ENCODE measurements at places on chromosomes 6 and 20. TPM values are rescaled to one million over a fixed set of nuclear protein-coding genes. Genes with fewer than 3 reads are reported as not detected.
A peak's percentile ranks its signal among the peaks of the same experiment; 100 is the strongest.

MEP1A gene
- not detected for total RNA-seq

SIRPD gene
- not detected for total RNA-seq

SAMD5 gene
- total RNA-seq = 0.38 TPM

PLN gene
- 1.8 TPM for total RNA-seq

WASF1 gene
- 8.0 TPM for total RNA-seq

ASIP gene
- total RNA-seq = 2.0 TPM

IL17A gene
- total RNA-seq = not detected

OSER1 gene
- 41.2 TPM for total RNA-seq

KIF25 gene
- total RNA-seq = not detected

- DNase-seq = peak; percentile 56
Measured at GRCh38 chr6:13725570-13725969, 13.9 kb upstream of the RANBP9 start.

DNA sequence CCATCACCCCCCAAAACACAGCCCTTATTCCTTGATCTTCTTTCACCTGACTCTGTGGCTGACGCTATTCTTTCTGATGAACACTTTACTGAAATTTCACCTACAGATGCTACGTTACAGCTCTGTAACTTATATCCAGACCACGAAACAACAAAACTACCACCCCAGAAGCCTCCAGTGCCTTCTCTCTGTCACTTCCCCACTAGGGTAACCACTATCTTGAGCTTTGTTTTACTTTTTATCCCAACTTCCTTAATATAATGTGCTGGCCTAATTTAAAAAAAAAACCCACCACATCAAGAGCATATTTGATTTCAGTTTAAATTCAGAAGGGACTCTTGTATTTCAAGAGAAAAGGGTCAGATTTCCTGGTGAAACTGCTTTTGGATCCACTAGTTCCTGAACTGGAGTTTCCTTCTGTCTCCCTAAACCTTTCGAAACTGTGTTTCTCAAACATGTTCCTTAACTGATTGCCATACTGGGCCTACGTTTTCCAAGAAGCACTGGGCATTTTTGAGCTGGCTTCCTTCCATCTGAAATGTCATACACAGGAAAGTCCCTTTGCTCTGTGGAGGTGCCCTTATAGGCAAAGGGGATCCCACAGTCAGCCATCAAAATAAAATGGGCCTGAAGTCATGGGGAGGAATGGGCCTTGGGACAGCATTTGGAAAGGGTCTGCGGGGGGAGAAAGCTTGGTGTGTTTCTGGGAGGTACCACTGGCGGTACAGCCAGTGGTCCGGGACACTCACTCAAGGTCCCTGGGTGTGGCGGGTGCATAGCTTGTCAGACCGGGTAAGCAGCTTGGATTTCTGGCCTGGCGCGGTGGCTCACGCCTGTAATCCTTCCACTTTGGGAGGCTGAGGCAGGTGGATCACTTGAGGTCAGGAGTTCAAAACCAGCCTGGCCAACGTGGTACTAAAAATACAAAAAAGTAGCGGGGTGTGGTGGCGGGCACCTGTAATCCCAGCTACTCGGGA is 25.8 kb upstream of the RTF2 start:
- DNase-seq = no peak

- no peak for DNase-seq
Measured at GRCh38 chr6:157123234-157123633, 200.1 kb downstream of the TMEM242 start.

DNA sequence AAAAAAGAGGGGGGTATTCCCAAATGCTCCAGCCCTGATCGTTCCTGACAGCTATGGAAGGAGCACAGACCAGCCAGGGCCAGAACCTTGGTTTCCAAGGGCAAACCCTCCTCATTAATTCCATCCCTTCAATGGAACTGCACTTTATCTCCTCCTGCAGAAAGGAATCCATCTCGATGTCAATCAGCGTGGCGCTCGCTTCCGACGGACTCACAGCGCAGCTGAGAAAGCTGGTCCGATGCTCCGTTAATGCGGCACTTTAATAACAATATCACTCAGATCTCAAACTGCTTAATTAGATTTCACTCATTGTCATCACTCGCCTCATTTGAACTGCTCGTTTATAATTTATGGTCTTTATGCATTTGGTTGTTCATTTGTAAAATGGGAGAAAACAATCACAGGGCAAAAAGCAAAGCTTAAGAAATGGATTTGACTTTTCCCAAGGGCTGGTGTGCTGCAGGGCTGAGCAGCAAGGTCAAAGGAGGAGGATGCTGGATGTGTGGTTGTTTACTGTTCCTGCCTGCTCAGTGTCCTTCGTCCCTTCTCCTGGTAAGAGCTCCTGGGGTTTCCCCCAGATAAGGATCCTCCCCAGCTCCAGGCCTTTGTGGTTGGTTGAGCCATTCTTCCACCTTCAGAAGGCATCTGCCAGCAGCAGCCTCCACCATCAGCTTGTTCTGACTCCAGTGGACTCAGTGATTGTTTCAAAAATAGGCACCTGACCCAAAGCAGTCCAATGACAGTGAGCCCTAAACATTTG is 152.7 kb downstream of the ANKRD60 start:
- DNase-seq = peak; percentile 68

DNA sequence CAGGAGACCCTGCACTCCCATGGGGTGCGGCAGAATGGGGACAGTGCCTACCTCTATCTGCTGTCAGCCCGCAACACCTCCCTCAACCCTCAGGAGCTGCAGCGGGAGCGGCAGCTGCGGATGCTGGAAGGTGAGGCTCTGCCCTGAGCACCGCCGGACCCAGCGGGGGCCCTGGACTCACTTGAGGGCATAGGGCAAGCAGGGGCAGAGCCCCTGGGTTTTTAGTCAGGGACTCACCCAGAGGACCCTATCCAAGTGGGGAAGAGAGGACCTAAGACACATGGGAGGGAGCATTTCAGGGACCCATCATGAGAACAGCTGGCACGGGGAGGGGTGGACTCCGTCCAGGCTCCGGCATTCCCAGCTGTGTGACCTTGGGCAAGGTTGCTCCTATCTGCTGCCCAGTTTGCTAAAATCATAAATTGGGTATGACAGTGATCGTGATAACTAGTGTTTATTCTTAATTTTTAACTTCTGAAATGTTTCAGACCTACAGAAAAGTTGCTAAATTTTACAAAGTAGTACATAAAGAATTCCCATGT is 9.8 kb downstream of the RBCK1 start:
- DNase-seq = no peak

DNA sequence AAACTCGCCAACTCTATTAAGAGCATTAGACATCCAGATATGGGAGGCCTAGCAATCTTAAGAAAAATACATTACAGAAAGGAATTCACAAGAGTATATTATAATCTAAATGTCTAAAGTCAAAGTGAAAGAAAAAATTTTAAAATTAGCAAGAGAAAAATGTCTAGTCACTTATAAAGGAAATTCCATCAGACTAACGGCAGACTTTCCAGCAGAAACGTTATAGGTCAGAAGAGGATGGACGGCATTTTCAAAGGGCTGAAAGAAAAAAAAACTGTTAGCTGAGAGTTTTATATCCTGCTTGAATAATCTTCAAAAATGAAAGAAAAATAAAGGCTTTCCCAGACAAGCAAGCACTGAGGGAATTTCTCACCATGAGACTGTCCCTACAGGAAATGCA is 269.0 kb downstream of the HDGFL1 start:
- DNase-seq = no peak

DNA sequence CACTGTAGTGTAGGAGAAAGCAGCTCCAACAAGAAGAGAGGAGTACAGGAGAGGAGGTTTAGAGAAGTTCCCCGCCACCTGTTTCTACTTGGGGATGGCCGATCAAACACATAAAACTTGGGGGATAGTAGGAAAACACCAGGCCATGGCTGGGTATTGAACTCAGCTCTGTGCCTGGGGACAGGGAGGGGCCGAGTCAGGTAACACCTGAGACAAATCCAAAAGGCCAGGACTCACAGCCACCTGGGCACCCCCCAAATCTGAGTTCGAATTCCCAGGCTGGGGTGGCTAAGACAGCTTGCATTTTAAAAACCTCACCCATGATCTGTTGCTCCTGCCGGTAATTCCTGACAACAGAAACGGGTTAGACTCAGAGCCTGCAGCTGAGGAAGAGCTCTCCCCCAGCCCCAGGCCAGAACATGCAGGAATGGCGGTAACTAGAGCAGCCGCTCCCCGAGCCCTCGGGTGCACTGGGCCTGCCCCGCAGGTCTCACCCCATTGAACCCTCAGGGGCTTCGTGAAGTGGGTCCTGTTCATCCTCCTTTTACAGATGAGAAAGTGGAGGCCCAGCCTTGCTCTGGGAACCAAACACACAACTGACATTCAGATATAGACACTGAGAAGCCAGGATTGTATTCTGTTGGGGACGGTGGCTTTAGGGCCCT is 61.0 kb downstream of the TCP11 start:
- no peak for DNase-seq

GRCh38 chr6:25026723-25027122 is 91.0 kb upstream of the RIPOR2 start:
- DNase-seq = no peak

DNA sequence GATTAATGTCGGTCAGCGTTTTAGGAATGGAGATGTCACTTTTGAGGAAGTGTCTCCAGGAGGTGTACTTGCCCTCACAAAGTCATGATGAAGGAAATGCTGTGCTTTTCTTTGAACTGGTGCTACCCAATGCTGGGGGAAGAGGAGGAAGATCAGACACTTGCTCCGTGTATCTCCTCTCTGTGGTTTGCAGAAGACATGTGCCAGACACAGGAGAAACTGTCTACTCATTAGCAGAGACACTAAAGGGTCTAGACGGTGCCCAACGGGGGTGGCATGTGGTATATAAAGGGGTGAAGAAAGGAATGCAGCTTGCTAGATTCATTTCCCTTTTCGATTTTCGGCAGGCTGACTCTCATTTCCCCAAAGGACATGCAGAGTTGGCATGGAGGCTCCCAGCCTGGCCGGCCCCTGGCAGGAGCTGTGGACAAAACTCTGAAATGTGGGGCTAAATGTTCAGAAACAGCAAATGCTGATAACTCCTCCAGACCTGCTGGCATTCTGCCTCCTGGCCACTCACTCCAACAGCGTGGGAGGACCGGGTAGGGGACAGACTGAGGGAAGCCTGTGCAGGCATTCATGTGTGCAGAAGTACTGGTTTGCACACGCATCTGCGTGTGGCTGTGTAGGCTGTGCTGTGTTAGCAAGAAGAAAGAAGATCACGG is 59.6 kb upstream of the QKI start:
- no peak for DNase-seq

GRCh38 chr6:110389689-110390382 is 25.5 kb downstream of the DDO start:
- no peak for DNase-seq

- DNase-seq = no peak
Measured at GRCh38 chr6:138522611-138523010, 23.3 kb upstream of the NHSL1 start.

DNA sequence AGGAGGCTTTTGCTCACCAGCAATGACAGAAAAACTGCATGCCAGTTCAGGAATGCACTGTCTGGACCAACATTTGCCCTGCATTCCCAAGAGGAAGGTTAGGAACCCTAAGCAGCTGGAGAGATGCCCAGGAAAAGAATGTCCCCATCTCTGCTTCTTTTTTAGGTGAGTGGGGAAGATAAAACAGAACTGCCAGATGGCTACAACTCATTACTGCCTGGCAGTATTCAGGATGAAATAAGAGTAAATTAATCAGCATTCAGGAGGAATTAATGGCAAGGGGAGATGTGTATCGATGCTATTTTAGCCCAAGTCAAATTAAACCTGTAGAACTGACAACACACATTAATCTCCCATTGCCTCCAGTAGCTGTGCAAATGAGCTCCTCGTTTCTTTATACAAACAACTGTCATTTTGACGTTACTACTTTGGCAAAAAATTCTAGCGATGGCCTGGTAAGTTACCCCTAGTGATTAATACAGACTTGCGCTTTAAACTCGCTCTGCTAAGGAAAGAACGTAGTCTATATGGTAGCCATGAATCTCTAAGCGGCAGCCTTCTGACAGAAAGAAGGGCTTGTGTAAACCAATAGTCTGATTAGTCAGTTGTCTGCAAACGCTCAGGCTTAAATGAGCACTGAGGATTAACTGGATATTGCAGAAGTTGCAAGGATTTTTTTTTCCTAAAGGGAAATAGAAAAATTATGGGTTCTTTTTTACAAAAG is 16.7 kb upstream of the SMLR1 start:
- DNase-seq = no peak

GRCh38 chr20:10550204-10551118 is 115.4 kb downstream of the SLX4IP start:
- DNase-seq = no peak

DNA sequence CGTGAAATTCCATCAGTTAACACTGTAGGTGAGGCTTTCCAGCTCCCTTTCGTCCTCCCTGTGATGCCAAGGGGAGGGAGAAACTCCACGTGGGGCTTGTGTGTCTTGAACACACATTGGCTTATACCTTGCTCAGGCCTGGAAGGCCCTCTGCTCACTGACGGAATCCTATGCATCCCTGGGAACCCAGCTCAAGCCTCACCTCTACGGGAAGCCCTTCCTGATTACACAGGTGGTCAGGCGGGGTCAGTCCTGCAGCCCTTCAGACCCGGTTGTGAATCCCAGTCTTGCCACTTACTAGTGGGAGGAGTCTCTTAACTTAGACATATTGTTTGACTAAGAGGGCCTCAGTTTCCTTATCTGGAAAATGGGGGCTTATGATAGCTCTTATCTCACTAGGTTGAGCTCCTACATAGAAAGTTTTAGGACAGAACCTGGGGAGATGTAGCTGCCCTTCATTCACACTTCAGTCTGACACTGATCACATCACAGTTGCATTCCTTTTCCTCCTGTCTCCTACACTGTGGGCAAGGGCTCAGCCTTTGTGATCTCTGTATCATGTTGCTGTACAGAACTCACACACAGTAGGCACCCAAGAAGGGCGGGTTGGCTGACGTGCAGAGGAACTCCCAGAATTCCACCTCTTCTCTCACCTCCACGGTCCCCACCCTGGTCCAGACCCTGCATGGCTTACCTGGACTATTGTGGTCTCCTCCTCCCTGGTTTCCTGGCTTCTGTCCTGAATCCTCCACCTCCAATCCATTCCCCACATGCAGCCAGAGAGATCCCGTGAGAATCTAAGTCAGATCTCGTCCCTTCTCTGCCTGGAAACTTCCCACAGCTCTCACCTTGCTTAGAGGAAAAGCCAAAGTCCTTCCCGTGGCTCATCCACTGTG is 129.6 kb downstream of the CEBPB start:
- peak; percentile 83 for DNase-seq
